ENCODE measurements at places on chromosomes 7 and 10.
A peak's percentile ranks its signal among the peaks of the same experiment; 100 is the strongest.

- DNase-seq, result peak; percentile 97
Observed at GRCh38 chr7:101564778-101565211, 64.3 kb downstream of the MYL10 start.

GRCh38 chr10:15360566-15360965 lies 10.5 kb downstream of the FAM171A1 start:
- no peak for DNase-seq

DNA sequence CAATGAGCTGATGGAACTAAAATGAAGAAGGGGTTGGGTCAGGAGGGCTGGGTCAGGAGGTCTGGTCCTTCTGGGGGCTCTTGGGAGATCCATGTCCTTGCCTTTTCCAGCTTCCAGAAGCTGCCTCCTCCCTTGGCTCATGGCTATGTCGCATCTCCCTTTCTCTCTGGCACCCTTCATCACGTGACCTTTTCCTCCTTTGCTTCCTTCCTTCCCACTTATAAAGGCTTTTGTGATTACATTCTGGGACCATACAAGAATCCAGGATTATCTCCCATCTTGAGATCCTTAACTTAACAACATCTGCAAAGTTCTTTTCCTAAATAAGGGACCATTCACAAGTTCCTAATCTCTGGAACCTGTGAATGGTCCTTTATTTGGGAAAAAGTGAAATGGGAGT lies 290.2 kb downstream of the GALNT17 start:
- no peak for DNase-seq

GRCh38 chr10:89526358-89526757 lies 9.0 kb downstream of the SLC16A12 start:
- no peak for DNase-seq

- DNase-seq, result no peak
Observed at GRCh38 chr10:78746155-78746763, 322.5 kb upstream of the ZMIZ1 start.

DNA sequence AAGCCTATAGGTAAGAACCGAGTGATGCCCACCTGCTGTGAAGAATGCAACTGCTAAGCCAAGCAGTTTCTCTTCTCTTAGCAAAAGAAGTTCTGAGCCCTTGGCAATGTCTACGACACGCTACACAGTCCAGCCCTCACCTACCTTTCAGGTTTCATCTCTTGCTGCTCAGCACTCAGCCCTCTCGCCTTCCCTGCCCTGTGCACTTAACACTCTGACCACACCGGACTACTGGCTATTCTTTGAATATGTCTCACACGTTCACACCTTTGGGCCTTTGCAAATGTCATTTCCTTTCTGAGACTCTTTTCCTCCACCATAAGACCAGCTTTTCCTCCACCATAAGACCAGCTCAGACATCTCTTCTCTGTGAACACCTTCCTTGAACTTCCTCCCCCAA lies 67.0 kb upstream of the ITGB1 start:
- DNase-seq, result no peak

DNA sequence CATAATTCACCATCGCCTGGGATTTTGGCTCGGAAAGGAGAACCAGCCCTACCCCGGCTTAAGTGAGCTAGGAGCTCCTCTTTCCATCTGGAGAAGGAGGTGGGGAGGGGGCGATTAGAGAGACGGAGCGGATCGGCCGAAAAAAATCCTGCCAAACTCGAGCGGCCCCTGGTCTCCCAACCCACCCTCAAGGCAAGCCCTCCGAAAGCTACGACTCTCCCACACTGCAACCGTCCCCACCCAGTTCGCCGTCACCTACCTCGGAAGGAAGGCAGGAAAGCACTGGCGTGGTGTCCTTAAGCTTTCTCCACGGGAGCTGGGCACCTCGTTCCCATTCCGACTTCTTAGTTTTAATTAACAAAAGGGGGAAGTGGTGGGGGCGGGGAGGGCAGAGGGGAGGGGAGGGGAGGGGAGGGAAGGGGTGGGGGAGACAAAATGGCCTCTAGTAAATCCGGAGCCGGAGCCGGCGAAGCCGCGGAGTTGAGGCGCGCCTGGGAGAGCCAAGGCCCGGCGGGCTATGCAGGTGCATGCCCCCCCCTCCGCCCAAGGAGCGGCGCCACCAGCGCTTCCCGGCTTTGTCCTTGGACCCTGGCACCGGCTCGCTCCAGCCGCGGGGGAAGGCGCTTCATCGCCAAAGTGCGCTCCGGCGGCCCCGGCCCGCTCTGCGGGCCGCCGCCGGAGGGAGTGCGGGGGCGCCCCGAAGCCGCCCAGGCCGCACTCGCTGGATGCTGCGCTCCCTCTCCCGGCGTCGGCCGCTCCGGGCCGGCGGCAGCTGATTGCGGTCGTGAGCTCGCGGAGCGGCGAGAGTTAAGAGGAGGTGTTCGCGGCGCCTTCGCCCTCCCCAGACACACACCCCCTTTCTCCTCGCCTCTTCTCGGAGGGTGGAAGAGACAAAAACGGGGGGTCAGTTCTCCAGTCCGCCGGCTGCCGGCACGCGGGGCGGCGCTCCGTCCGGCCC lies at the start of gene LRRC4:
LRRC4 (minus strand) TSS at position 784 of the 958 bp plus-strand sequence. CDS start 797 bp downstream, outside the sequence.
- no peak for DNase-seq
